ENCODE measurements at places on chromosomes 7 and 10.

GRCh38 chr10:34124522-34125035 is 690.5 kb downstream of the PARD3 start:
- no peaks in the 10 kb centered on the region for H3K27me3 ChIP-seq
- H3K4me1 ChIP-seq, result no peaks in the 10 kb centered on the region
- no peak overlapping the region for H3K27ac ChIP-seq

GRCh38 chr7:52021343-52021742 is 704.7 kb upstream of the COBL start:
- peak; percentile 12 for DNase-seq
- H3K27me3 ChIP-seq, result no peaks in the 10 kb centered on the region
- H3K36me3 ChIP-seq, result no peaks in the 10 kb centered on the region
- no peak overlapping the region for H3K4me3 ChIP-seq
- H3K4me1 ChIP-seq, result peaks cover 8% of the 10 kb centered on the region

DNA sequence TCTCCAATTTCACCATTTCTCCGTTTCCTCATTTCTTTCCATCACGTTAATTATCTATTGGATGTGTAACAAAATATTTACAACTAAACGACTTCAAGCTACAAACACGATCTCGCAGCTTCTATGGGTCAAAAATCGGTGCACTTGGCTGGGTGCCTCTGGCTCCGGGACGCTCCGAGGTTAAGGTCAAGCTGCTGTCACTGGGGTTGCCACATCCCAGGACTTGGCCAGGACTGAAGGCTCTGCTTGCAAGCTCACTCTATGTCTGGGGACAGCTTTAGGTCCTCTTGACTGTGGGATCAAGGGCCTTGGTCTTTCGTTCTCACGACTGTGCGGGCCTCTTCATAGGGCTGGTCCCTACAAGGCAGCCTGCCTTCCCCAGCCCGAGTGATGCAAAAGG is 159.7 kb downstream of the CCDC3 start:
- H3K36me3 ChIP-seq, result no peaks in the 10 kb centered on the region
- DNase-seq, result no peak
- H3K27ac ChIP-seq, result no peak overlapping the region
- no peak overlapping the region for H3K4me3 ChIP-seq

- H3K27ac ChIP-seq, result no peak overlapping the region
- no peaks in the 10 kb centered on the region for H3K36me3 ChIP-seq
- no peak overlapping the region for H3K4me3 ChIP-seq
- no peaks in the 10 kb centered on the region for H3K27me3 ChIP-seq
Observed at GRCh38 chr10:16809074-16809718, 8.0 kb downstream of the RSU1 start.
